ENCODE measurements at places on chromosomes 2 and 18.
A peak's percentile ranks its signal among the peaks of the same experiment; 100 is the strongest.

DNA sequence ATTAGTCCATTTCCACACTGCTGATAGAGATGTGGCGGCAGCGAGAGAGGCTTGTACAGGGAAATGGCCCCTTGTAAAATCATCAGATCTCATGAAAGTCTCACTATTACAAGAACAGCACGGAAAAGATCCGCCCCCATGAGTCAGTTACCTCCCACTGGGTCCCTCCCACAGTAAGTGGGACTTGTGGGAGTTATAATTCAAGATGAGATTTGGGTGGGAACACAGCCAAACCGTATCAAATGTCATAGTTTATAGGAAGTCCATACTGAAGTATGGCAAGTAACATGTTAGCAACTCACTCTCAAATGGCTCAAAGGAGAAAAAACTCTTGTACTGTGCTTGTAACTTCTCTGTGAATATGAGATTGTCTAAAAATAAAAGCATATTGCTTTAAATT is 56.1 kb downstream of the FARP2 start:
- peak; percentile 88 for DNase-seq

GRCh38 chr2:40579247-40579646 is 127.4 kb upstream of the SLC8A1 start:
- no peak for DNase-seq

- peak; percentile 47 for DNase-seq
Observed at GRCh38 chr2:50492477-50492851, 539.5 kb downstream of the NRXN1 start.

GRCh38 chr2:147433822-147434221 is 411.0 kb upstream of the ACVR2A start:
- DNase-seq, result no peak

DNA sequence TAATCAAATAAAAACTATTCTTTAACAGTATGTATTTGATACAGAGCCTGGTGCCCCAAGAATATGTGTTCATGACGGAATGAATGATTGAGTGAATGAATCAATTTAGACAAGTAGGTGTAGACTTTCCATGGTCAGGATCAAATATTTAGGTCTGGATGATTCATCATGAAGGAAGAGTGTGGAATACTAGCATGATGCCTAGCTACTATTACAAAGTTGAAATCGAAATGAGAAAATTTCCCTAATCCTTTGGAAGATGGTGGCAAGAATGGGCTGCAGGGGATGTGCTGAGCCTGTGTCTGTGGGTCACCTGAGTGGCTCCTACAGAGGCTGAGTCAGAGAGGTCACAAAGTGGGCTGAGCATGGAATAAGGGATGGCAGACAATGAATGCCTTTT is 3.1 kb upstream of the MALT1 start:
- DNase-seq, result no peak

GRCh38 chr2:117396161-117396560 is 418.3 kb upstream of the DDX18 start:
- DNase-seq, result no peak

GRCh38 chr18:26436176-26437051 is 111.9 kb downstream of the KCTD1 start:
- DNase-seq, result no peak

DNA sequence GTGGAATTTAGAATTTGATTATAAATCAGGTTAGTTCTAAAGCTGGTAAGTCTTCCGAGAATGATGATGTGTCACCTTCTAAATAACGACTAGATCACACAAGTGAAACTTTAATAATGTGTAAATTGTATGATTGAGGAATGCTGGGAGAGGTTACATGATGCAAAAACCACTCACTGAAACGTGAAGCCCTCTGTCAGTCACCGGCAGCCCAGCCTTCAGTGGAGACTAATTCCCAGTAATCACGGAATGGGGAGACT is 45.9 kb upstream of the ROCK2 start:
- no peak for DNase-seq

DNA sequence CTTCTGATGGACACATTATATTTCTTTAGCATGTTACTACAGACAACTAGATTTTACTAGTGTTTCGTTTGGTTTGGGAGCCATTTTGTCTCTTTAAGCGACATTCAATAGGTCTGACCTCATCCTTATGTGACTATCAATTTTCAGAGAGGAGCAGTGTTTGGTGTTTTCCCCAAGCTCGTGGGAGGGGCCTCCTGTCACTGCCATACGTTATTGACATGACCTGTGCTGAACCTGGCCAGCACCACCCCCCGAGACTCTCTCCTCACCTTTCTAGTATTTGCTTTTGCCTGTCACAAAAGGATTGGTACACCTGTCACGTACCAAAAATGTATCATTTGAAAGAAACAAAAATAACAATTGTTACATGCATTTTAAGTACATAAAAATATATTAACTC is 69.3 kb downstream of the PSMG2 start:
- no peak for DNase-seq

Data from kidney (tissue), 22 donors.